ENCODE measurements at places on chromosomes 2 and 18. TPM values are rescaled to one million over a fixed set of nuclear protein-coding genes. Genes with fewer than 3 reads are reported as not detected.

The PCARE gene
- not detected for polyA plus RNA-seq

The RNF152 gene
- polyA plus RNA-seq, result not detected

The MREG gene
- polyA plus RNA-seq, result 3.9 TPM

The IGFBP5 gene
- polyA plus RNA-seq, result not detected

The RFTN2 gene
- 0.06 TPM for polyA plus RNA-seq

The HOXD1 gene
- polyA plus RNA-seq, result not detected

The LHCGR gene
- polyA plus RNA-seq, result not detected

The CRYGD gene
- polyA plus RNA-seq, result not detected

DNA sequence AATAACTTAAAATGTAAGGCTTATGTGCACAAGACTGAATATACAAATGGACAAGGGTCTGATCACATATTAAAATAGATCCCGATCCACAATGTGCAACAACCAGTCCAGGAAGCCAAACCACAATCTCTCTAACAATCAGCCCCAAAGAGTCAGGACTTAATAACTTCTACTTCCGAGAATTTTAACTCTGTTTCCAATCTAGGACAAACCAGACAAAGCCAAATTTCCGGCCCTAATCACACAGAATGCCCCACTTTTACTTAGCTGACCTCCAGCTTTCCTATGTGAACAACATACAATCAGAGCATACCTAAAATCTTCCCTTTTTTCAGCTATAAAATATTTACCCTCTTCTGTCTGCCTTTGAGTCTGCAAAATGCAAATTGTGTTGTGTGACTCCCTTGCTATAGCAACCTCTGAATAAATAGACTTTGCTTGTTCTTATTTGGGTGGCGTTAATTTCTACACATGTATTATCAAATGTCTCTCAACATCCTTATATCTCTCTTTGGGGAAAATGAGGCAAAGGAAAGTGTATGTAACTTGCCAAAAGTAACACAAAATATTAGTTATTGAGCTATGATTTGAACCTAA lies 381.9 kb upstream of the MC4R start:
- DNase-seq, result no peak

- DNase-seq, result no peak
These were observed 85.3 kb upstream of the ZNF397 start for GRCh38 chr18:35155398-35156117.

- no peak for DNase-seq
These were observed 127.9 kb downstream of the EVA1A start for GRCh38 chr2:75432761-75433361.

GRCh38 chr2:86274265-86274917 lies 63.0 kb downstream of the REEP1 start:
- no peak for DNase-seq

DNA sequence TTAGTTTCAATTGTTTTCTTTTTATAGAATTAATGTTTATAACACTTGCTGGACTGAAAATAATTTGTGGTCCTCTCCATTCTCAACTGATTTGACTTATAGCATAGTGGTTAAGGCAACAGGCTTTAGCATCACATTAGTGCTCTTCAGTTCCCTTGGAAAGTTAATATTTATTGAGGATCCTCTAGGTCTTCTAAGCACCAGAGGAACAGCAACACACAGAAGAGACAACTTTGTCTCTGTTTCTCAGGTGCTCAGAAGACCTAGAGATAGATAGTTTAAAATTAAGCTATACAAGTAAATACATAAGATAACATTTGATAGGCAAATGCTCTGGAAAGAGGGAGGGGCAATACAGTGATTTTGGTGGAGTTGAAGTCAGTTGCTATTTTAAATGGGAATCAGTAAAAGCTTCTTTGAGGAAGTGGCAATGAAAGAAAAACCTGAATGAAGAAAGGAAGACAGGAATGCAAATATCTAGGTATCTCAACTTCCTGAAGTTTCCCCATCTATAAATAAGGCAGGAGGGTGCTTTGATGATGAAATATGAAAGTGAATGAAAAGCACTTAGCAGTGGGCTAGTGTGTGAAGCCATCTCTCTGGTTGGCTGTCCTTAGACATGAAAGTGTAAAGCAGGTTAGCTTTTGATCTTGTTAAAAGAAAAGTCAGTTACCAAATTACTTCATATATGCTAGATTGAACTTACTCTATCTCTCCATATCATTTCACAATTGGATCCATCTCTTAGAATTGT lies 7.9 kb downstream of the NEUROD1 start:
- DNase-seq, result no peak

GRCh38 chr18:42654556-42654955 lies 460.9 kb downstream of the RIT2 start:
- no peak for DNase-seq

DNA sequence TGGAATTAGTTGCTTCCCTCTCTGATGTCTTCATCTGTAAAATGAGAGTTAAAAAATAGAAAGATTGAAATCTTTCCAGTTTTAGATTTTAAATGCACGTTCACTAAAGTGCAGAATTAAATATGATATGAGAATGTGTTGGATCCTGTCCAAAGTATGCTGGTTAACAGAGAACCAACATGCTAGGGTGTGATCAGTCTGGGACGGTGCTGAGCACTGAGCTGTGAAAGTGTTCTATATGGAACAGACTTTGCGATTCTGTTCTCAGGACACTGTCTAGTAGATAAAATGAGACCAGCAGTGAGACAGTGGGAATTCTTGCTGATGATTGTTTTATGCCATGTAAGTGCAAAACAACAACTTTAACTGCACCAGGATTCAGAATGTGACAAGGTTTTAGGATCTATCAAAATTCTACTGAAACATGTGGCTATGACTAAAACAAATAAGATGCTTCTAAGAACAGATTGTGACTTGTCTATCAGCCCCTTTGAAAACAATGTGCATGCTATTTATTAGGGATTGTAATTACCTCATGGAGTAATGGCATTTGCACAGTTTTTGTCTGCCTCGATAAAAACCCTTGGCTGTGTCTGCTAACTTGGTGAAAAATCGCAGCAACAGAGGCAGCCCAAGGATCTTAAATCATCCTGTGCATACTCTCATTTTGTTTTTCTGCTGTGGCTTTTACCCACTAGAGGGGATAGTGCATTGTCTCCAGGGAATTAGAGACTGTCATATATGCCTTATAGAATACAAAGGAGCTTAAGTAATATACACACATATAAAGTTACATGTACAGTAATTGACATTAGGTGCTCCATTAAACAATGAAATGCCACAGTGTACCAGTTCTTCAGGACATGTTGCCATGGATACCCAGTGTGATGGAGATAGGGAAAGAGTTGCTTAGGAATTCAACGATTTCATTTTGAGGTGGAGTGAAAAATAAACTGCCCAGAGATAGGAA lies 55.1 kb downstream of the MAP3K20 start:
- no peak for DNase-seq

DNA sequence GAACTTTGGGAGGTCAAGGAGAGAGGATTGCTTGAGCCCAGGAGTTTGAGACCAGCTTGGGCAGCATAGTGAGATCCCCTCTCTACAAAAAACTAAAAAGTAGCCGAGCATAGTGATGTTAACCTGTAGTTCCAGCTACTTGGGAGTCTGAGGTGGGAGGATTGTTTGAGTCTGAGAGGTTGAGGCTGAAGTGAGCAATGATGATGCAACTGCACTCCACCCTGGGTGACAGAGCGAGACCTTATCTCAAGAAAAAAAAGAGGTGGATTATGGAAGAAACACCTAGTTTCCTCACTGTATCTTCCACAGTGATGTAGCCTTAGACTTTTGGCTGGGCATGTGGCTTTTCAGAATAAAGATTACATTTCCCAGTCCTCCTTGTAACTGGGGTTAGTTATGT lies 237.2 kb upstream of the SPRED2 start:
- DNase-seq, result no peak

- no peak for DNase-seq
These were observed 34.6 kb upstream of the POTEC start for GRCh38 chr18:14577971-14578370.

GRCh38 chr2:29892585-29893259 lies 28.7 kb downstream of the ALK start:
- DNase-seq, result no peak

DNA sequence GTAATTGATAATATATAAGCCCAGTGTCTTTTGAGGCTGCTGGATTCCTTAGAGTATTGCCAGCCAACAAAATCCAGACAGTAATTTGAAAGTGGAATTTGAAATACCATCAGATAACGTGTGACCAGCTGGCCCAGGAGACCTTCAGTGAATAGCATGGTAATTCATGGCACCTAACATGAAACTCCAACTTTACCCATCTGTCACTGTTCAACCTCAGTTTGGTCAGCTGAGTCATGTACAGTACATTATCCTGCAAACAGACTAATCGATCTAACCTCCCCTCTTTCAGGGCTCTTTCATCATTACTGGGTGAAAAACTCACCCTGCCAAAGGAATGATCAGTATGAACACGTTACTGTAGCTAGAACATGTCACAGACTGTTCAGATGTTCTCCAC lies 230.6 kb downstream of the DOK6 start:
- DNase-seq, result no peak

DNA sequence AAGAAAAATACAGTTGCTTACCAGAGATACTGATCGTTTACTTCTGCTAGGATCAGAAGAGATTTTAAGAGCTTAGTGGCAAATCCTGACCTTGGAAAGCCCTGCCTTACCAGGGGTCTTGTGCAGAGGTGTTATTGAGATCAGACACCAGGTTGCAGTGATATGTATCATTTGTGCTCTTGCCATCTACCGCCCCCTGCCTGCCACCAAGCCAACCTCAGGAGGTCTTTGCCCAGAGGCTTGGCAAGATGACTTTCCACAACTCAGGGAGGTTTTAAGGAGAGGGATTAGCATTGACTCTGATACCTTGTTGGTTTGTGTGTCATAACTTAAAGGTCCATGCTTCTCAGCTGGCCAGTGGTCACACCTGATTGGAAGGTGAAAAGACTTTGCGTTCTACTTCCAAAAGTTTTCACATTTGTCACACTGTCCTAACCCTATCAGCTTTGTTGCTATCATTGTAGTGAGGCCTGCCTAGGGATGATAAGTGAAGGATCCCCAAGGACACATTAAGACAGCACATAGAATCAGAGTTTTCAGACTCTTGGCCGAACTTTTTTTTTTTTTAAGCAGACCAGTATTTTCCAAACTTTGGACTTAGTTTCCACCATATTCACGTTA lies 46.2 kb upstream of the MGAT5 start:
- peak; percentile 61 for DNase-seq
